ENCODE measurements at places on chromosomes 11 and 22.

GRCh38 chr11:114416441-114416961, 16.0 kb downstream of the RBM7 start:
- H3K36me3 ChIP-seq = no peaks in the 10 kb centered on the region
- H3K4me3 ChIP-seq = no peak overlapping the region
- no peaks in the 10 kb centered on the region for H3K27me3 ChIP-seq

GRCh38 chr11:91904792-91905785, 319.5 kb upstream of the FAT3 start:
- no peaks in the 10 kb centered on the region for H3K4me1 ChIP-seq
- no peak for DNase-seq
- no peaks in the 10 kb centered on the region for H3K36me3 ChIP-seq

- H3K27me3 ChIP-seq = no peaks in the 10 kb centered on the region
- peak; percentile 73 for DNase-seq
- peaks cover 9% of the 10 kb centered on the region for H3K36me3 ChIP-seq
Observed at GRCh38 chr11:122145715-122146274, 29.8 kb upstream of the BLID start.

GRCh38 chr11:5851002-5851401, 6.5 kb downstream of the OR52E8 start:
- H3K4me1 ChIP-seq = no peaks in the 10 kb centered on the region
- H3K4me3 ChIP-seq = no peak overlapping the region
- H3K27ac ChIP-seq = no peak overlapping the region
- no peak for DNase-seq
- H3K36me3 ChIP-seq = no peaks in the 10 kb centered on the region

DNA sequence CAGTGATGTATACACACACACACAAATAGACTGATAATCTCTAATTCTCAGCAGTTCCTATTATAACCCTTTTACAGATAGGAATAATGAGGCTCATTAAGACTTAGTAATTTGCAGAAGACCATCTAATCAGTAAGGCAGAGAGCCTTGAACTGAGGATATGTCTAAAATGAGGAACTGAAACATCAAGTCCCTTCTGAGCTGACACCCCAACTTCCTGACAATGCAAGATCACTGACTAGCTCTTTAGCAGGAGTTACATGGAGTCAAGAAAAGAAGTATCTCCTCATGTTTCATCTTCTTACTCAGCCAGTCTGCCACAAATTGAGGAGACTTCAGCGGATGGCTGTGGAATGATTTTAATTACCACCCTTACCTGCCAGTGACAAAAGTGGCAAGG, 193.0 kb downstream of the MSANTD4 start:
- H3K27me3 ChIP-seq = no peaks in the 10 kb centered on the region
- no peaks in the 10 kb centered on the region for H3K36me3 ChIP-seq
- no peak for DNase-seq
- H3K4me1 ChIP-seq = no peaks in the 10 kb centered on the region

- no peak for DNase-seq
- H3K36me3 ChIP-seq = peaks cover 10% of the 10 kb centered on the region
- no peaks in the 10 kb centered on the region for H3K27me3 ChIP-seq
- no peak overlapping the region for H3K27ac ChIP-seq
- H3K4me3 ChIP-seq = no peak overlapping the region
Observed at GRCh38 chr11:68812526-68812925, 29.2 kb downstream of the CPT1A start.

DNA sequence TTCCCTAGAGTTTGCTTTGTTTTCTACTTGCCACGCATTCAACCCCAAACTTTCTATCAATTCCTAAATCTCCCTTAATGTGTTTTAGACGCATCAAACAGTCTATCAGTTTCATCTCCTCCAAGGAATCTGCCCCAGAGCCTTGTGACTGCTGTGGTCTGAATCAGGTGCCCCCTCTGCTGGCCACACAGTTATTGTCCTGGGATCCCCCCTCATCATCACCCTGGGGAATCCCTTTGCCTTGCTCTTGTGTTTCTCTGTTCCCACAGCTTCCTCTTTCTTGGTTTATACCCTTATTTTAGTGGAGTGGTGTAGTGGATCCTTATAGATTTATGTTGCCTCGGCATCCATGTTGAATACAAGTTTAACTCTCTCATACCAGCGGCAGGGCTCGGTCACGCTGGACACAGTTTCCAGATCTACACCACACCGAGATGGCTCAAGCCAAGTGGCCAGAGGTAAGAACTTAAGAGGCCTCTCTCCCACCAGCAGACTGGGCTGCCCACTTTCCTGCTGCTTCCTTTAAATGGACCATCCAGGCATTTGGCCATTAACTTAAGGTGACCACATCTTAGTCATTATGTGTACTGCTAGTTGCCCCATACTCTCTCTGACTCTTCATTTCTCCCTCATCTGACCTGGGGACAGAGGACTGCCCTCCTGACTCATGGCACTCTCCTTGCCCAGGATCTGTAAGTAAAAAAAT, 8.2 kb downstream of the UPB1 start:
- H3K4me3 ChIP-seq = no peak overlapping the region
- no peaks in the 10 kb centered on the region for H3K36me3 ChIP-seq
- DNase-seq = peak; percentile 58
- H3K27ac ChIP-seq = no peak overlapping the region

DNA sequence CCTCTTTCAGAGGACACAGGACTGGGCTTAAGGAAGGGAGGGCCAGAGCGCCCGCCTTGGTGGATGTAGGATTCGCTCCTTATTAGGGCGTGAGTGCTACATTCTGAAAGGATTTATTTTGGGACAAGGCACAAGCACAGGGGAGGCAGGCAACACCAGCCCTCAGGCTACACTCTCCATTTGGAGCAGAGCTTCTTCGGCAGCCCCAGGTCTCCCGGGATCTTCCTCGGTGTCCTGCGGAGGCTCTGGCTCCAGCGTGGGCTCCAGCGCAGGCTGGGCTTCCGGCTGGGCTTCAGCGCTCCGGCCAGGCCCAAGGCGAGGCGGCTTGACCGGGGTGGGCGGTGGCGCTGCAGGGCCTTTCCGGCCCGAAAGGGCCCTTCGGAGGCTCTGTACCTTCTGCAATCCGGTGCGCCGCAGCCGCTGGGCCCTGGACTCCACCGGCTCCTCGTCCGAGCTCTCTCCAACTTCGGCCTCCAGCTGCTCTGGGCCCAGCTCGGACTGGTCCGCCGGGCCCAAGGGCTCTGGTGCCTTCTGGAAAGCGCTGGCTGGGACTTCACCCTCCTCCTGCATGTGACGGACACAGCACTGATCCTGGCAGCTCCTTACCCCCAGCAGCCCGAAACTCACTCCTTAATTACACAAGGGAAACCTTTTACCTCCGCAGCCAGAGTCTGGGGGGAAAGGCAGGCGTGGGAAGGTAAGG, 1.1 kb downstream of the CAVIN3 start:
- peaks cover 18% of the 10 kb centered on the region for H3K4me1 ChIP-seq
- peak overlapping the region; percentile 86 for H3K4me3 ChIP-seq
- no peaks in the 10 kb centered on the region for H3K36me3 ChIP-seq
- peak overlapping the region; percentile 97 for H3K27ac ChIP-seq

DNA sequence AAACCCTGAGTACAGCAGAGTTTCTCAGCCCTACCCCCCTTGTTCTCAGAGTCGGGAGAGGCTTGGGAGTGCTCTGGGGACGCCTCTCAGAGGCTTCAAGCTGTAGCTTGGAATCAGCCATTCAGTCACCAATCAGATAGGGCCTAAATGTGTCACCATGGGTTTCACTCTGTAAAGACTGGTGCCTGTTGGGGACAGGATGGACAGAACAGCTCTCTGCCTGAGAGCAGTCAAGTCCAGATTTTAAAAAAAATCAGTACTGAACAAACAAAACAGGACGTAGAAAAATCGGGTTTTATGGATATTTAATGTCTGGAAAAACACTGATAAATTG, 1.3 kb downstream of the FADD start:
- H3K4me3 ChIP-seq = peak overlapping the region; percentile 93
- peaks cover 16% of the 10 kb centered on the region for H3K36me3 ChIP-seq
- DNase-seq = no peak
- peaks cover 7% of the 10 kb centered on the region for H3K4me1 ChIP-seq
- H3K27me3 ChIP-seq = no peaks in the 10 kb centered on the region
- H3K27ac ChIP-seq = peak overlapping the region; percentile 94

DNA sequence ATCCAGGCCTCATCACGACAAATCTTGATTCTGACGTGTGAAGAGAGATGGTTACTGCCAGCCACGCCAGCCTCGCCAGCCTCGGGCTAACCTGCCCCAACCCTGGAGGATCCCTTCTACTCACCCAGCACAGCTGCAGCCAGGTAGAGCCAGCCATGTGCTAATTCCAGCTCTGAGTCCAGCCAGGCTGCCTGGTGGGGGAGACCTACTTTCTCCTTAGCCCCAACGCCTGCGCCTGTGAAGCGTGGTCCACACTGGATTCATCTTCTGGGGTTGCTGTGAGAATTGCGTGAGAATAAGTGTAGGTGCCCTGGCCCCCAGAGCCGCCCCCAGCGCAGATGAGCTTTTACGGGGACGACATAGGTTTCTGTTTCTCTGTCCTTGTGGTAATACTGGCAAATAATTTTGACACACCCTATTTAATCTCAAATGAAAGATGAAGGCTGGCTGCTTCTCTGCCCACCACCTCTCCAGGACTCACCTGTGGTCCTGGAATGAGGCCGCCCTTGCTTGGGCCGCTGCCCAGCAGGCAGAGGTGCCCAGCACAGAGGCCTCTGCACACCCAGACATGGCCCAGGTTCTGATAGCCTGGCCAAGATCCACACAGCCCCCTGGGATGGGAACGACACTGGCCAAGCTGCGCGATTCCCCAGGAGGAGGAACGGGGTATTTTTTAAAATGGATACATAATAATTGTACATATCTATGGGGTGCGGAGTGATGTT, 528.4 kb downstream of the TBC1D22A start:
- no peak for DNase-seq
- H3K27ac ChIP-seq = no peak overlapping the region

DNA sequence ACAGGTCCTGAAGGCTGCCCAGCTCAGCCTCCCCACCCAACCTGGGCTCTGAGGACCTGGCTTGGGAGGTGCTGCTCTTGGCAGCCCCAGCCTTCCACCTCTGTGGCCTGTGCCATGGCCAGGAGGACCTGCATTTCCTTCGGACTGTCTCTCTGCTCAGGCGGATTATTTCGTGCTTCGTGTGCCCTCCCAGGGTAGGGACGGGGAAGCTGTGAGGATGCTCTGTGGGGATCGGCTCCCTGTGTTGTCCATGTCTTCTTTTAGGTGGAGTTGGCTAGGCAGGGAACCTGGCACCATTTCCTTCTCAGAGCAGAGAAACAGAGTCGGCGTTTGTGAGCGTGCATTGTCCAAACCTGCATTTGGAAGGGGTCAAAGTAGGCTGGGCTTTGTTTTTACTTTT, 34.1 kb downstream of the BCR start:
- H3K4me1 ChIP-seq = peaks cover 18% of the 10 kb centered on the region
- H3K36me3 ChIP-seq = no peaks in the 10 kb centered on the region
- DNase-seq = no peak
- no peak overlapping the region for H3K4me3 ChIP-seq
- no peaks in the 10 kb centered on the region for H3K27me3 ChIP-seq

- H3K27me3 ChIP-seq = no peaks in the 10 kb centered on the region
- no peak for DNase-seq
- no peak overlapping the region for H3K27ac ChIP-seq
Observed at GRCh38 chr11:96357794-96358193, 14.8 kb upstream of the MAML2 start.

DNA sequence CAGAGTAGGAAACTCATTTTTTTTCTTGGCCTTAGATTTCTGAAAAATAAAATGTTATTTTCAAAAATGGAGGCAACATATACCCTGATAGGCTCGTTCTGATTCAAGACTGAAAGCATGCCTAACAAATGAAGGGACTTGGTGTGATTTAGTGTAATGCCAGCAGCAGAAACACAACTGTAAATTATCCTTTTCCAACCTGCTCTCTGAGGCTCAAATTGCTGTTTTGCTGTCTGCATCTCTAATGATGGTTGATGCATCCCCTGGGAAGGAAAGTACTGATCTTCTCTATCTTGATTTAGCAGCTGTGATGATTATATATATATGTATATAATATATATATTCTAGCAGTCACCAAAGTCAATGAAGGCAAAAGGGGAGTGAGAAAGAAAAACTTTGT, 537.2 kb upstream of the API5 start:
- no peak overlapping the region for H3K4me3 ChIP-seq
- no peaks in the 10 kb centered on the region for H3K36me3 ChIP-seq
- H3K4me1 ChIP-seq = no peaks in the 10 kb centered on the region
- H3K27ac ChIP-seq = no peak overlapping the region
- no peak for DNase-seq

GRCh38 chr11:113468726-113469345, 6.4 kb downstream of the DRD2 start:
- H3K36me3 ChIP-seq = no peaks in the 10 kb centered on the region
- no peaks in the 10 kb centered on the region for H3K4me1 ChIP-seq
- no peaks in the 10 kb centered on the region for H3K27me3 ChIP-seq
- H3K27ac ChIP-seq = no peak overlapping the region
- DNase-seq = no peak

GRCh38 chr11:63274776-63275175, 31.4 kb upstream of the SLC22A25 start:
- DNase-seq = no peak
- no peaks in the 10 kb centered on the region for H3K36me3 ChIP-seq
- no peaks in the 10 kb centered on the region for H3K27me3 ChIP-seq
- no peak overlapping the region for H3K27ac ChIP-seq

DNA sequence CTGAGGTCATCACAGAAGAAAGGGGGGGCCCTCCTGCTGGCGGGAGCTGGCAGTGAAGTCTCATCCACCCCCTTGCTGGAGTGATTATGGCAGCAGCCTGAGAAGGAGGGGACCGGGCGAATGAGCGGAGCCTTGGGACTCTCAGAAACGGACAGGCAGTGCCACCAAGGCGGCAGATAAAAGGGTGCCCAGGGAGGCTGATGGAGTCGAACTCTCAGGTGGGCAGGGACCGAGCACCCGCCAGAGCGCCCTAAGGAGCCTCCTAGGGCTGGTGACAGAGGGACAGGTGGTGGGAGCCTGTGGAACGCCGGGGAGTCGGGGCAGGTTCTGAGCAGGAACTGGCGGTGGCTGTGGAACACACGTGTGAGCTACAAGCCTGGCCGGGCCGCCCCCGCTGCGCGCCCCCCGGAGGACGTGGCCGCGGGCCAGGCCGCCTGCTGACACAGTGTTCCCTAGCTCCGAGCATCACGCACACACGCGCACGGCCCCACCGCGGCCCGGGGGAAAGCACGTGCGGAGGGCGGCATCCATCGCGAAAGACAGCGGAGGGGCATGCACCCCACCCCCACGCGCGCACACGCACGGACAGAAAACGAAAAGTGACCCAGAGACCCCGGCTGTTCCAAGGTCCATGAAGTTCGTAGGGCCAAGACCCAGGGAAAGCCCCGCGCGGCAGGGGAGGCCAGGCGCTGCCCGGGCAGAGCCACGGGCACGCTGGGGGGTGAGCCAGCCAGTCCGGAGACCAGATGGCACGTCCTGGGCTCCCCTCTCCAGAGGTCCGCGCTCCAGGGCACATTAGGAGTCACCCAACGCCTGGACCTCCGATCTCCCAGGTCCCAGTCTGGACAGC, 1.0 kb downstream of the VWCE start:
- peak overlapping the region; percentile 32 for H3K27ac ChIP-seq
- DNase-seq = peak; percentile 42
- peaks cover 2% of the 10 kb centered on the region for H3K36me3 ChIP-seq
- peaks cover 30% of the 10 kb centered on the region for H3K4me1 ChIP-seq
- peak overlapping the region; percentile 50 for H3K4me3 ChIP-seq

GRCh38 chr11:131178596-131178995, 191.8 kb upstream of the NTM start:
- H3K27ac ChIP-seq = no peak overlapping the region
- H3K27me3 ChIP-seq = no peaks in the 10 kb centered on the region
- no peak overlapping the region for H3K4me3 ChIP-seq
